ENCODE measurements at places on chromosomes 11 and 22.

- no peak for DNase-seq
Measured at GRCh38 chr22:41619979-41620588, 759 bp downstream of the DESI1 start.

DNA sequence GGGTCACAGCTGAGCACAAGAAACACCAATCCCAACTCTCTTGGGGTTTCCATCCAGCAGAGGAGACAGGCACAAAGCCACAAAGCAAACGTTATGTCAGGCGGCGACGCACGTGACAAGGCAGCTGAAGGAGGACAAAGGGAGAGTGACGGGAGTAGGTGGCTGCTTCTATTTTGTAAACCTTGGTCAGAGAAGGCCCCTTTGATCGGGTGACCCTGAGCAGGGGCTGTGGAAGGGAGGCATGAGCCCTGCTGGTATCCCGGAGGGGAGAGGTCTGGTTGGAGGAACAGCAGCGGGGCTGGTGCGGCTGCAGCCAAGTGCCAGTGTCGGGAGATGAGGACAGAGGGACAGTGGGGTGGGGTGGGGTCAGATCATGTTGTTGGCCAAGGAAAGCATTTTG is 17.3 kb upstream of the RFPL3 start:
- DNase-seq = no peak

DNA sequence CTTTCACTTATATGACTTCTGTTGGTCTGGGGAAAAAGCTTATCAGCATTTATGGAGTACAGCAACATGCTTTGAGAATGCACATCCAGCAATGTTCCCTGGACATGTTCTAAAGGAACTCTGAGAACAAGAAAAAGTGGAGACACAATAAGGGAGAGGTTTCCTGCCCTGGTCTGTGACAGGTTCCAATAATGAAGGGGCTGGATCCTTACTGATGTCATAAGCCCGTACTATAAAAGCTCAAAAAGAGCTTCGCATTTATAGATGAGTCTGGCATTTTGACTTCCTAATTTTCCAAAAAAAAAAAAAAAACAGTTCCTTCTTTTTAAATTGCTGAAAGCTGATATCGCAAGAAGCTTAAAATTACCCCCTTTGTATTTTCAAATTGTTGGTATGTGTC is 129.1 kb downstream of the MPPED2 start:
- no peak for DNase-seq

- no peak for DNase-seq
Measured at GRCh38 chr11:96311120-96311568, 31.9 kb downstream of the MAML2 start.

DNA sequence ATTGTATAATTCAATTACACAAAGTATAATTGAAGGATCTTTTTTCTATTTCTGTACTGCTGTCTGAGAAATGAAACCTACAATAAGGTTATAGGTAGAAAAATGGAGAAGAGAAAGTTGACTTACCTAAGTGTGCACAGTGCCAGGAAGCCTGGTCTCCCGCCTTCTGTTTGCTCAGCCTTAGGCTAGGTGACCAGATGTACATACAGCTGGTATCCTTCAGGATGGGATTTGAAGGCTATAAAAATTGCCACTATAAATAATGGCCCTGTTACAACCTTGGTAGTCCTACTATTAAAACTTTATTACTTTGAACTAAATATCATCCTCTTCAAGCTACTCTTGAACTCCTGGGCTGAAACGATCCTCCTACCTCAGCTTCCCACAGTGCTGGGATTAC is 19.7 kb downstream of the OR51E2 start:
- DNase-seq = no peak

DNA sequence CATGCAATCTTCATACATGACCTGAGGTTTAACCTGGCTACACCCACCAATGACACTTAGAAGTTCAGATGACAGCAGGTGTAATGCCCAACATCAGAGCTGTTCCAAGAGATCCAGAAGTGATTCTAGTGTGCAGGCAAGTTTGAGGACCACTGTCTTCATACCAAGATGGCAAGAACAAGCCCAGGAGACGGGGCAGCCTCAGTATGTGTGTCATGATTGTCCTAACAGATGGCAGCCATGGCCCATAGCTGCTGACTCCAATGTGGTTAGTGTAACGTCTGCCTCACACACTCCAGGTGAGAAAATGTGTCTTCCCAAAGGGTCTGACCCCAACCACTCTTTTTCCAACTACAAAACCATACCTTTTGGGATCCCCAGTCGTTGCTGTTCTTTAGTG is 97.3 kb downstream of the ETS1 start:
- no peak for DNase-seq
